ENCODE measurements at places on chromosomes 2 and 18.

- peak; percentile 12 for DNase-seq
Observed at GRCh38 chr18:12946549-12947284, 1.1 kb upstream of the SEH1L start.

- DNase-seq = no peak
Observed at GRCh38 chr2:172252154-172252553, 149.5 kb upstream of the DLX2 start.

DNA sequence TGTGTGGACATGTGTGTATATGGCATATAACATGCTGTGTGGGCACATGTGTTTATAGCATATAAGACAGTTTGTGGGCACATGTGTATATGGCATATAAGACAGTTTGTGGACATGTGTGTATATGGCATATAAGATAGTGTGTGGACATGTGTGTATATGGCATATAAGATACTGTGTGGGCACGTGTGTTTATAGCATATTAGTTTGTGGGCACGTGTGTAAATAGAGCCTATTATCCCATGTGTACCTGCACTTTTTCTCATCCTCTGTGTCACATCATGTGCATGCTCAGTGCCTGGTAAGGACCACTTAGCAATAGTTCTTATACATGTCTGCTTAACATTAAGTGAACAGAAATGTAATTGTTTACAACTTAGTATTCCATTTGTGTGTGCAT, 45.2 kb downstream of the TPO start:
- DNase-seq = no peak

DNA sequence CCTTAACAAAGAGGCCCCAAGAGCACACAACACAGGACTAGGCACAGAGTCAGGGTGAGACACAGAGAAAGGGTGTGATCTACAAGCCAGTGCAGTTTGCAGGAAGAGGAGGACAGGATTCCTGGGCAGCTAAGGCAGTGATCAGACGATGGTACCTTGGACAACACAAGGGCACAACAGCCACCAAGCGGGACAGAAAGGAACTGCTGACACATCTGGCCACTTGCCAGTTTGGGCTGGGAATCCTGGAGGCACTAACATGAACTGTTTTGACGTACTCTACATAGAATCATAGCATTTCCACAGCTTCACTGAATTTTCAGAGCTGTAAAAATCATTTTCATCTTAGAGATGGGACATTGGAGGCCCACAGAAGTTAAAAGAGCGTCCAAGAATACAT, 221.5 kb upstream of the SLC35G4 start:
- no peak for DNase-seq

GRCh38 chr18:21307578-21307977, 65.5 kb downstream of the GREB1L start:
- no peak for DNase-seq

DNA sequence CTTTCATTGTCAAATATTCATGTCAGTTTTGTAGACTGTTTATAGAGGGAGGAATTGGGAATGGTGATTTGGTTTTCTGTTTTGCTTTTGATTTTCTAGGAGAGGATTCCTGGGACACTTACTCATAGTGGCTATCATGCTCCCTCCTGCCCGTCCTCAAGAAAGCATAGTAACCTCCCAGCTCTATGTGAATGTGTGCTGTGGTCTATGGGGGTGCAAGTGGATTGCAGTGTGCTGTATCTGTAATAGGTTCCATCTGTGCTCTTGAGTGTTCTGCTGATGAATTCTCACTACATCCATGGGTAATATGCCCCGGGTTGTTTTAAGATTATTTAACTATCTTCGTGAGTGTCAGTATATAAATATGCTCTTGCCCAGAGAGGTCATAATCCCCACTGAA, 811.3 kb downstream of the CNTNAP5 start:
- DNase-seq = no peak

DNA sequence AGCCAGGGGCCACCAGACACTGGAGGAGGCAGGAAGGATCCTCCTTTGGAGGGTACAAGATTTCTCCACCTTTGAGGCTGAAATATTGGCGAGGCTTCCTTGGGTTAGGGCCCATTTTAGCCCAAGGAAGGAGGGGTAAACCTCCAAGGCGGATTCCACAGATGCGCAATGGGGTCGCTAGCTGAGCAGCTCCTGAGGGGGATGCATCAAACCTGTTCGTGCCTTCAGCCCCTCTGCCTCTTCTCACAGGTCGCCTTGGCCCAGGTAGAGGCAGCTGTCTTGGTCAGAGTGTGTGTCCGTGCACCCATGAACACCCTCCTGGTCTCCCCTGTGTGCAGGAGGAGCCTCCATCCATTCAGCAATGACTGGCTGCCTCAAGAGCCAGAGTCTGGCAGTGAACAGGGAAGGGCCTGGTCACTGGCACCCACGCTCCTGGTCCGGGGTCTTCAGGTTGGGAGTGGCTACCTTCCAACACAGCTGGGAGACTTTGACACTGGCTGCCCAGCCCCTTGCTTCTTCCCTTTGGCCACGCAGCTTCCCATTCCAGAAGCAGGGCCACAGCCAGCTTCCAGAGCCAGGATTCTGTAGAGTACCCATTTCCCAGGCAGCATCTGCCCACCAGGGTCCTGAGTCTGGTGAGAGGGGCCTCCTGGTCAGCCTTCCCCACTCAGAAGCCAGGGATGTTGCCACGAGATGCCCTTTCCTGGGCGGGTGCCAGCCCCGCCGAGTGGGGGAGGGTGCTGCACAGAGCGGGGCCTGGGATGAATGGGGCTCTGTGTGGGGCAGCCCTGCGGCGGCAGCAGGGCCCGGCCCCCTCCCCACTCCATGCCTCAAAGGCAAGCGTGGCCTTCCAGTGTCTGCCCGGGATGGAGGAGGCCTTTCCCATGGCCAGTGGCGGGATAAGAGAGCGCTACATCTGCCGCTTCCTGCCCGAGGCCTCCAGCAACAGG, 95.8 kb upstream of the GPC1 start:
- DNase-seq = no peak

- DNase-seq = no peak
Observed at GRCh38 chr2:128299628-128300027, 19.0 kb downstream of the HS6ST1 start.

DNA sequence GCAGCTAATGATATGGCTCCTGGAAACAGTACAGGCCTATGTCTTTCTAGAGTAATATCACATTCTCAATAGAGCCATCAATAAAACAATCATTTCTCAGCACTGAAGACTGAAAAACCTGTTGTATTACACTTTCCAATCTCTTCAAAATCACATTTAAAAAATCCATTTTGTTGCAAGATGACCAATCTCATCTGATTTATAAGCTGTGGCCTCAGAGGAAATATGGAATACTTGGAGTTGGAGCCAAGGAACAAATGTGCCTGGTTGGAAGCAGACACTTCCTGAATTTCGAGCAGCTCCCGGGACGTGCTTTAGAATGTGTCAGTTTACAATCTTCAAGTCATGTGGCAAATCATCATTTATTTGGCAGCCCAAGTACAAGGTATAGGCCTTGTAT, 114.5 kb downstream of the ADCYAP1 start:
- DNase-seq = no peak

- no peak for DNase-seq
Observed at GRCh38 chr2:229956491-229956890, 34.2 kb downstream of the FBXO36 start.

- no peak for DNase-seq
Observed at GRCh38 chr18:25326361-25326952, 25.5 kb downstream of the ZNF521 start.

DNA sequence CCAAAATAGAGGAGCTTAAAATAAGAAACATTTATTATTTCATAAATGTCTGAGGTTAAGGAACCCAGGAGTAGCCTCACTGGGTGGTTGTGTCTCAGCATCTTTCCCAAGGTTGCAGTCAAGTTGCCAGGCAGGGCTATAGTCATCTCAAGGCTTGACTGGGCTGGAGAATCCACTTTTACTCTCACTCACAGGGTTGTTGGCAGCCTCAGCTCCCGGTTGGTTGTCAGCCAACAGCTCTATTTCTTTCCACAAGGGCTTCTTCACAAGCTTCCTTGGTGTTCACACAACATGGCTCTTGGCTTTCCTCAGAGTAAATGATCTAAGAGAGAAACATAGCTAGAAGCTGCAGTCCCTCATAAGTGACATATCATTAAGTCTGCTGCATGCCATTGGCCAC, 55.6 kb upstream of the TEX51 start:
- no peak for DNase-seq

DNA sequence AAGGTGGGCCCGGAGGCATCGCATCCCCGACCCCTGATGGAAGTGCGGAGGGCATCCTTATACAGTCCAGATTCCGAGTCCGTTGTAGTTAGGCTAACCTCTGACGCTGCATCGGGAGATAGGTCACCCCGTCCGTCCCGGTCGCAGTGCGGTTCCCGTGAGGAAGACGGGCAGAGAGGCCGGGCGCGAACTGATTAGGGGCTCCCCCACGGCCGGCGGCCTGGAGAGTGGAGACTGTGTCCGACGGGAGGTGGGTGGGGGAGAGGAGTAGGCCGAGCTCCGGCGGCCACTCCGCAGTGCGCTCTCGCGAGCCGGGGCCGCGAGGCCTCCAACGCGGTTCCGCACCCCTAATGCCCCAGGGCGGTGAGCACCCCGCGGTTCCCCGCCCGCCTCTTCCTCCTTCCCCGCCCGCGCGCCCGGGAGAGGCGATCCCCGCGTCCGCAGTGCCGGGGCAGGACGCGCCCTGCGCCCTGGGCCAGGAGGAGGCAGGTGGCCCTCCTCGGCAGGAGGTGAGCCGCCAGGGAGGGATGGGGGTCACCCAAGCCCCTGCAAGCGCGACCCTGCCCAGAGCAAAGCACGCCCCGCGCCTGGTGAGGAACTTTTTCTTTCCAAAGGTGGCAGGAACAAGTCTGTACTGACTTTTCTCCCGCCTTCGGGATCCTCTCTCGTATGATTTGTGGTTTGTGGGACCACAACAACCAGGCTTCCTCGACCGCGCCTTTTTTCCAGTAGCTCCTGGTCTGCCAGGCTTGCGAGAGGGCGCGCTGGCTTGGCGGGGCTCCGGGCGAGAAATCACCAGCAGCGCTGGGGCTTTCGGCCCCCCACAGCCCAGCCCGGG, 1.4 kb upstream of the SP5 start:
- DNase-seq = no peak

DNA sequence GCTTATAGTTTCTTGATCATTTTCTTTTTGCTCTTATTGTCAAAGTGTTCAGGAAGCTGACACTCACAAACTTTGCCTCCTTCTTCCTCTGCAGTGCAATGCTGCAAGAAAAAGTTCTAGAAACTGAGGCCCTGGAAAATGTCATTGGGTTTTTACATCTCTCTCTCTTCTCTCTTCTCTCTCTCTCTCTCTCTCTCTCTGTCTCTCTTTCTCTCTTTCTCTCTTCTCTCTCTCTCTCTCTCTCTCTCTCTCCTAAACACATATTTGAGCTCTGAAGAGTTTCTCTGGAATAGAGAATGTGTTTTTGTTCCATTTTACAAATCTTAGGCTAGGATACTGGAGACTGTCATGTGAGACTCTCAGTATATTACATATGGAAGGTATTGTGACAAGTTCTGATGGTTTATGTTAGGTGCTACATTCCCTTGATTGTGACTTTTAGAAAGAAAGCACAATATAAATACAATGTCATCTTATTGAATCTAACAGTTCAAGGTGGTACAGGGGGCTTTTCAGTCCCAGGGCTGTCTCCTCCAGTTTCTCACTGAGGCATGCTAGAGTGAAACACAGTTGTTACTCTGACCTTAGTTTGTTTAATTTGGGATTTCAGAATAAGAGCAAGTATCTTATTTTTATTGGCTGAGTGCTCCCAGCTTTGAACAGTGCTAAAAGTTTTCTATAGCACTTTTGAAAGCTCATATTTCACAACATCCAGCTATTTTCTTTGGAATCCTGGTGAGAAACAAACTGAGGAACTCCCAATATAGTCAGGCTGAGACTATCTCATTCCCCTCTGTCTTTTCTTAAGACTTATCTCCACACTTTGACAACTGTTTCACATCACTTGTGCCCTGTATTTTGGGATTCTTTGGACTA, 41.4 kb upstream of the EHBP1 start:
- DNase-seq = no peak

- no peak for DNase-seq
Observed at GRCh38 chr2:49585921-49586320, 431.6 kb upstream of the FSHR start.

DNA sequence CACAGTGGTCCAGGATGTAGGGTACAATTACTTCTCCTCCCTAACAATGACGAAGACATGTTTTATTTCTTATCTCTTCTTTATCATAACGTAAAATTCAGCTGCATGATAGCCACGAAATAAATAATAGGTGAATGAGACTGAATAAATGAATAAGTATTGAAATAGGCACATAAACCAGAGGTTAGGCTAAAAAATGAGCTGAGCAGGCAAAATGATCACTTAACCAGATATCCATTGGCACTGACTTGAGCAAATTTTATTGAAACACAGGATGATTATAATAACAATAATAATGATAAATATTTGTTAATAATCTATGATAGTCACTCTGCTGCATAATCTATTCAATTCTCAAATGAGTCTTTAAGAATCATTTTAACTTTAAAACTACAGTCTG, 506.9 kb upstream of the ZNF804A start:
- no peak for DNase-seq

- no peak for DNase-seq
Observed at GRCh38 chr18:58362027-58362575, 266.8 kb downstream of the ALPK2 start.

DNA sequence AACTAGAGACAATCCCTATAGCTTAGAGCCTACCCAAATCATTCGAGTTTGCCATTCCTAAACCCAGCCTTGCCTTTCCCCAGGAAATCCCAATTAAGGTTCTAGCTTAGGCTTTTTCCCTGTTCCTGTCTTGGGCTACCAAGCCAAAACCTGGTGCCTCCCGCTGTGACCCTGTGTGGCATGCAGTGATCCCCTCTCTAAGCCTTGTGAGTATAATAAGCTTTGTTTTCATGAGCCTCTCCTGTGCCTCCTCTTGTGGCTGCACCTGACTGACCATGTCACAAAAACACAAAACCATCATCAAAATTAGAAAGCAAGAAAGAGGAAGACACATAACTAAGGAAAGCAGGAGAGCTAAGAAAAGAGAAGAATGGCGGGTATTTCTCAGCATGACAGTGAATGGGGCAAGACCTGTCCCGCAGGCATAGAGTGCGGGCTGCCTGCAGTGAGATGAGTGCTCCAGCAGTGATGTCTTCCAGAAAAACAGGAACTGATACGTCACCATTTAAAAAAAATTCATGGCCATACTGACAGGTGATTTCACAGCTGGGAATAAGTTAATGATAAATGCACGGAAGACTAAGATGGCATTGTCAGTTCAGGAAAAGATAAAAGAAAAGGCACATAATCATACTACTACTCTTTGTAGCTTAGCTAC, 9.2 kb upstream of the PAIP2B start:
- no peak for DNase-seq

- no peak for DNase-seq
Observed at GRCh38 chr2:158658396-158658795, 136.7 kb upstream of the DAPL1 start.

GRCh38 chr18:50334546-50335152, 40.2 kb upstream of the SKA1 start:
- no peak for DNase-seq

DNA sequence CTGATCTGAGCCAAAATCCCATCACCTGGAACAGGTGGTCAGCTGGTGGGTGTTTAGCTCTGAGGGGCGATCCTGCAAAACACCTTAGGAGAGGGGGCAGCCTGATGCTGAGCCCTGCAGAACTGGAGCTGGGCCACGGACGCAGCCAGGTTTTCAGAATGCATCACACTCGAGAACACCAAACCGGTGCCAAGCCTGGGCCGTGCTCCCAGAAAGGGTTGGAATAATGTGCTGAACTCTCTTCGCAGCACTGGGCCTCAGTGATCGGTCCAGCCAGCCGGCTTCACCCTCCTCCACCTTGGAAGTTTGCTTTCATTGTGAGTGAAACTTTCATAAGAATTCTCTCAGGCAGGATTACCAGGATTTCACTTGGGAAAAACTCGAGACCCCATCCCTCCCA, 56.5 kb upstream of the TTC39C start:
- no peak for DNase-seq
